Activated naive CD8-positive, alpha-beta T cell treated with anti-CD3 and anti-CD28 coated beads, Interleukin-2, amount 50 U/mL, for 16 hours (primary cell): ENCODE measurements at places on chromosomes 6 and 20.

DNA sequence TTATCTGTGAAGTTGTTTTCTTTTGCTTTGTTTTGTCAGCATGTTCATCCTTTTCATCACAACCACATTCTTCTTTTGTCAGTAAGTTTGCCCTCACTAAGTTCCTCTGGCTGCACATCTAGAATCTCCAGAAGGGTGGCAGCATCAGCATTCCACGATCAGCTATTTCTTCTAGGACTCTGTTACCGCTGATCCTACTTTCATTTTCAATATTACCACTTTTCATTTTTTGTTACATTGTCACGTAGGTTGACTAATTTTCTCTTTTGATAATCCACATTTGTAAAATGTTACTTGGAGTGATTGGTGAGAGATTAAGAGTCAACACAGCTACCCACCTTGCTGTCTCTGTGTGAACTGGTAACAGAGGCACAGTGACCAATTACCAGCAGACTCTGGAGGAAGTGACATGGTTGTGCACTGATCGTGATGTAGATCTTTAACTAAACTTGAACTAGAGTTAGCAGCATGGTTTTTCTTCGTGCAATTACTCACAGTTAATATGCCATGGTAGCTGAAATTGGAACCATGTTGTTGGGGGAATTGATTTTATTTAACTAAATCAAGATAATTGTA, 307.9 kb upstream of the SLC35B3 start:
- DNase-seq: no peak

DNA sequence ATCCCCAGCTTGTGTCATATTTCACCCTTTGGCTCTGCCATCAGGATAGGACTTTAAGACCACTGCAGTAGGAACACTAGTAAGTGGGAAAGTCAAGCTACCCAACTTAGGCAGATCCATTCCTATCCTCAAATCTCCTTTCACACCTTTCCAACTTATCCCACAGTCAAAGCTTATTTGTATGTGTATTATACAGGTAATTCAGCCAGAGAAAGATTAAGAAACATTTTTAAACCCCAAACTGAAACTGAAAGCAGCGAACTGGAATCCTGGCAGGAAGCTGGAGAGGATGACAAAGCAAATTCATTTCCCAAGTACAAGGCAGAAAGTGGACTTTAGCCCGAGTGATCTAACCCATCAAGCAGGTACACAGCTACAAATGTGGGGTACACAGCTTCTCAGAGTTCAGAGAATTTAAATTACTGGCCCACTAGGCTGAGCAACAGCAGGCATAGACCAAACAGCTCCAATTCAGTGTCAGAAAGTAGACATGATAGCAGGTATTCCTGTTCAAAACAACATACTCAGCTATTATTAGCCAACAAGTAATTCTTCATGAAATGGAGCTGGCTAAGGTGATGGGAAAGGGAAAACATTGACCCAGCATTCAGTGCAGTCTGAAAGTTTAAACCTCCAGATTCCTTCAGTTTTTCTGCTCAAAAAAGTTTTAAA, 39.1 kb downstream of the ILRUN start:
- DNase-seq: no peak

DNA sequence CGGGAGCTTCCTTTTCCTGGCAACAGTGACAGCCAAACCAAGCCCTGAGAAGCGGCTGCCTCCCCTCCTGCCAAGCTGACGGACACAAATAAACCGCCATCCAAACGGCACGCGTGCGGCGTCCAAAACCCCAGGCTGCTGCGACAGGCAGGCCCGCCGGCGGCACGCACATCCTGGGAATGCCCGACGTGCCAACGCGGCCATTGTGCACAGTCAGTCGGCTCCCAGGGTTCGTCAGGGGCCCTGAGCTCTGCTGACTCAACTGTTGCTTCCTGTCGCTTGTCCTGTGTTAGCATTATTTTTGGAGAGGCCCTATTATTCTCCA, 6.8 kb downstream of the JAG1 start:
- DNase-seq: no peak

DNA sequence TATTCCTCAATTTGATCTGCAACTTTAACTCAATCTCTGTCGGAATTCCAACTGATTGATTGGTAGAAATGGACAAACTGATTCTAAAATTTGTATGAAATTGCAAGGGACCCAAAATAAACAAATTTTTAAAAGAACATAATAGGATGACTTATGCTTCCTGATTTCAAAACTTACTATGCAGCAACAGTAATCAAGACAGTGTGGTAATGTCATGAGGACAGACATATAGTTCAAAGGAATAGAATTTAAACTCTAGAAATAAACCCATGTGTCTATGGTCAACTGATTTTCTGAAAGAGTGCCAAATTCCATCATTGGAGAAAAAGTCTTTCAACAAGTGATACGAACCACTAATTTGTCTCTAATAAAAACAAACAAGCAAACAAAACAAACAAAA, 1320.1 kb upstream of the GJE1 start:
- no peak for DNase-seq

GRCh38 chr6:153944201-153944600, 94.8 kb upstream of the OPRM1 start:
- no peak for DNase-seq

GRCh38 chr6:129940454-129941195, 77.8 kb upstream of the L3MBTL3 start:
- no peak for DNase-seq

- no peak for DNase-seq
Observed at GRCh38 chr6:142318714-142319113, 16.9 kb downstream of the ADGRG6 start.

- no peak for DNase-seq
Observed at GRCh38 chr6:144468709-144469108, 183.6 kb downstream of the UTRN start.

- no peak for DNase-seq
Observed at GRCh38 chr6:9159051-9159450, 723.7 kb upstream of the SLC35B3 start.

DNA sequence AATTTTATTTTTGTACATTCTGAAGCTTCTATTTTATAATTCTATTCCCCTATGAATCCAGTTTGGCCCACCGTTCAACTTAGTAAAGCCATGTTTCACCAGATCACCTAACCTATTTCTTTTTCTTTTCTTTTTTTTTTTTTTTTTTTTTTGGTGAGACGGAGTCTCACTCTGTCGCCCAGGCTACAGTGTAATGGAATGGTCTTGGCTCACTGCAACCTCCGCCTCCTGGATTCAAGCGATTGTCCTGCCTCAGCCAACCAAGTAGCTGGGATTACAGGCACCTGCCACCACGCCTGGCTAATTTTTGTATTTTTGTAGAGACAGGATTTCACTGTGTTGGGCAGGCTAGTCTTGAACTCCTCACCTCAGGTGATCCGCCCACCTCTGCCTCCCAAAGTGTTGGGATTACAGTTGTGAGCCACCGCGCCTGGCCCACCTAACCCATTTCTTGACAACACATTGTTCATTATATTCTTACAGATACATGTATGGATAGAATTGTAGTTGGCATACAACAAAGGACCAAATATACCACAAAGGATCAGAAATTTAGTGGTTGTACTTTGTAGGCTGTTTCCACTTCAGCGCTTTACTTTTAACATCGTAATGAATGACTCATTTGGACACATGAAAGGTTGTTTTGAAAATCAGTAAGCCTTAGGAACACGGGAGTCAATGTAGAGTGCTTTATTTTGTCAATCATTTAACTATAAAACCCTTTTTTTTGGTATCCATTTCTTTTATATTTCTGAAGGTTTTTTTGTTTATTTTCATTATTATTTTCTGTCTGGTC, 63.2 kb downstream of the GJA1 start:
- no peak for DNase-seq

DNA sequence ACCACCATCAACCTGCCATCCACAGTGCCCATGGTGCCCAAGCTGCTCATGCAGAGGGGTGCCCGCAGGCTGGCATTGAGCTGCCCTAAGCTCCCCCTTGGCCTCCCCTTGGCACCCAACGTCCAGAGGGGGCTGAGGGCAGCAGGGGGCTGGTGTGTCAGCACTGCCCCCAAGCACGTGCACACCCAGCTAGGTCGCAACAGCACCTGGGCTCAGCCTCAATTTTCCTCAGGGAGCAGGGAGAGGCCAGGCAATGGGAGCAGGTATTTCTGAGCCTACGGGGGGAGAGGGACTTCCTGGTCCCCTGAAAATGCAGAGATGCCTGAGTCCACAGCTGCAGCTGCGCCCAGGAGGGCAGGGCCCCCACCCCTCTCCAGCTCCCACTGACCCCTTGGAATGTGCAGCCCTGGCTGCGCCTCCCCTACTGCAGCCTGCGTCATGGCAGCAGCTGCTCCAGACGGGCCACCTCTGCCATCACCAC, 204.2 kb downstream of the ANKRD60 start:
- DNase-seq: no peak

GRCh38 chr6:137165375-137166246, 7.8 kb downstream of the IL22RA2 start:
- DNase-seq: no peak

- DNase-seq: no peak
Observed at GRCh38 chr20:62860924-62861691, 514 bp downstream of the TCFL5 start.

GRCh38 chr20:48158014-48158413, 372.7 kb upstream of the SULF2 start:
- DNase-seq: no peak

- no peak for DNase-seq
Observed at GRCh38 chr6:116511424-116512110, at the start of gene CALHM5. Gene CALHM5, plus strand, starts transcription at chr6:116511639. Its CDS starts 58 bp downstream, at chr6:116511697.

GRCh38 chr6:39527792-39528564, 197.2 kb downstream of the KIF6 start:
- no peak for DNase-seq

GRCh38 chr6:38191418-38191817, 371.9 kb downstream of the ZFAND3 start:
- no peak for DNase-seq

- no peak for DNase-seq
Observed at GRCh38 chr6:28209753-28210535, 15.1 kb upstream of the ZSCAN9 start.

DNA sequence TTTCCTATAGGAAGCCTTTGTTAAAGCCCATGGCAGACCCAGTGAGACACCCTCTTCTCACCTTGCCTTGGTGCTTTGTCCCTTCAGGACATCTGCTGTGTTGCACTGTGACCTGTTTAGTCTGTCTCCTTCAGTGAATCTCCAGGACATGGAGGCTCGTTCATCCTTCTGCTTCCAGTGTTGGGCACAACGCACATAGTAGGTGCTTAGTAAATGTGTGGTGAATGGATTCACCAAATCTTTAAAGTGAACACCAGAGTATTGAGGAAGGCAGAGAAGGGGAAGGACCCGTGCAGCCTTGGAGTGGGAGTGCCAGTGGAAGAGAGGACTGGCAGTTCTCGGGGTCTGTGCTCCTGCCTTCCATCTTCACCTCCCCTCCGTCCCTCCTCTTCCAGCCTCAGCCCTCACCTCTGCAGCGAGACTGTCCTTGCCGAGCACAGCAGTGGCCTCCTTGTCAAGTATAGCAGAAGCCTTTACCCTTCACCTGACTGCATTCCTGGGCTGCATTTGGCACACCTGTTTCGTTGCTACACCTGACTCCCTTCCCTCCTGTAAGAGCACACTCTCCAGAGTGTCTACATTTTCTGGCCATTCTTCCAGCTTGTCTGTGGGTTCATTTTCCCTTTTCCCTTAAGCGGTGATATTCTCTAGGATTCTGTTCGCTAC, 49.2 kb downstream of the ARID1B start:
- DNase-seq: no peak

GRCh38 chr6:4879741-4880275, 103.6 kb downstream of the CDYL start:
- DNase-seq: no peak

DNA sequence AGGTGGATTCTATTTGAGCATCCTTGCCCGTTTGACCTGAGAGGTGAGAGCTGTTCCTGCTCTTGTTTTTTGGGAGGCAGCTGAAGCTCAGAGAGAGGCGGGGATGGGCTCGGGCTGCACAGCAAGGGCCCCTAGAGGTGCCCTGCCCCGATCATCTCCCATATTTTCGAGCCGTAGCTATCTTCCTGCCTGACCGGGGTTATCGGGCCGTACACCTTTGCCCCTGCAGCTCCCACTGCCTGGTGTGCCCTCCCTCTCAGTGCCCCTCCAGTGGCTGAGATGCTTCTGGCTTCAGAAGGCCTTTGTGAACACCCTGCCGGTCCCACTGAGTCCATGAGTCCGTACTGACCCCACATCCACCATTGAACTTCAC, 6.7 kb downstream of the SRC start:
- no peak for DNase-seq

DNA sequence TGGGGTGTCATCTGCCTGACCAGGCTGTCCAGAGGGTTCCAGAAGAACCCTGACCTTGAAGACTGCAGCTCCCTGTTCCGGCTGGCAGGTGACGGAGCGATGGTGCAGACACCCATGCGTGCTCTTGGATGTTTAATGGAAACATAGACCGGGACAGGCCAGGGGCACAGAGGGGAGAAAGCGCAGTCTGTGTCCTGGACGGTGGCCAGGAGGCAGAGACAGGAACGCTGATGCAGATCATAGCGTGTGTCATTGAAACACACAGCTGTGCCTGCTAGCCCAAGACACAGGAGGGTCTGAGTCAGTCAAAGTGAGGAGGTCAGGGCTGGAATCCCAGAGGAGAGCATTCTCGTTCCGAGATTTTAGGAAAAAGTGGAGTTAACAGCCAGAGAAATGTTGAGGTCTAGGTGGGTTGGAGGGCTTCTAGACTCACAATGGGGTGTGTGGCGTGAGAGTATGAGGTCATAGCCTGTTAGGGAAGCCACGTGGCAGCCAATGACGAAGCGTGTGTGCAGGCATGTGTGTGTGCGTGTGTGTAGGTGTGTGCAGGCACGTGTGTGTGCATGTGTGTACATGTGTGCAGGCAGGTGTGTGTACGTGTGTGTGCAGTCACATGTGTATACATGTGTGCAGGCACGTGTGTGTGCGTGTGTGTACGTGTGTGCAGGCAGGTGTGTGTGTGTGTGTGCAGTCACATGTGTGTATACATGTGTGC, 167.0 kb downstream of the ERMARD start:
- DNase-seq: no peak

- no peak for DNase-seq
Observed at GRCh38 chr6:17883665-17884497, 103.6 kb downstream of the KIF13A start.

DNA sequence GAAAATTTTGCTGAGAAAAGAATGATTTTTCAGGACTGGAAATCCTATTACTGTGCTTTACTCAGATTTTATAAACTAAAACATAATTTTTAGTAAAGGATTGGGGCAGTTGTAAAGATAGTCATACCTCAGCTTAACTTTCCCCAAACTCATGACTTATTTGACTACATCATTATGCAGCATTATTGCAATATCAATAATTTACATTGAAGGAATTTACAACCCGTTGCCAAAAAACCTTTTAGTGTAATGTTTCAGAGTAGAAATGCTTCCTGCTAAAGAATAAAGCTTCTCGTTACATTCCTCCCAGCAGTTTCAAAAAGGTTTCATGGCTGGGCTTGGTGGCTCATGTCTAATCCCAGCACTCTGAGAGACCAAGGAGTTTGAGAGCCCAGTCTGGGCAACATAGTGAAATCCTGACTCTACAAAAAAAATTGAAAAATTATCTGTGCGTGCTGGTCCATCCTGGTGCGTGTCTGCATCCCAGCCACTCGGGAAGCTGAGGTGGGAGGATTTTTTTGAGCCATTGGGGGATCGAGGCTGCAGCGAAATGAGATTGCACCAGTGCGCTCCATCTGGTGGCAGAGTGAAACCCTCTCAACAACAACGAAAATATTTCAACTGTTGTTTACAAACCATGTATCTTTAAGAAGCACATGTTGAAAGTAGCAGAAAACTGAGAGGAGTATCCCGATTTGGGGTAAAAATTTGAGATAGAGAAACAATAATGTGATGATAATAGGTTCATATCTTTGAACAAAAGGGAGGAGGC, 4.4 kb downstream of the AMD1 start:
- no peak for DNase-seq
